Pulmonary artery endothelial cell (primary cell): ENCODE measurements at places on chromosomes 7 and 10. TPM values are rescaled to one million over a fixed set of nuclear protein-coding genes. Genes with fewer than 3 reads are reported as not detected.

Gene SYT15B
- total RNA-seq = not detected in 2 replicates

Gene ABCA13
- not detected in 2 replicates for total RNA-seq

Gene ANKRD30A
- total RNA-seq = not detected in 2 replicates

Gene GFRA1
- 0.07 and 2.1 TPM in 2 replicates for total RNA-seq

Gene FKBP9
- 119 and 144 TPM in 2 replicates for total RNA-seq

Gene COL13A1
- total RNA-seq = 33.6 and 68.0 TPM in 2 replicates

Gene CNPY1
- total RNA-seq = not detected in 2 replicates

Gene MAPK8
- total RNA-seq = 46.9 and 58.4 TPM in 2 replicates

Gene ZDHHC4
- 40.5 and 53.7 TPM in 2 replicates for total RNA-seq

Gene SLC16A9
- total RNA-seq = 0.07 TPM in 1 of 2 replicates, not detected in the other

Gene CLRN3
- total RNA-seq = 0.11 TPM in 1 of 2 replicates, not detected in the other

Gene PITX3
- 0.07 TPM in 1 of 2 replicates, not detected in the other for total RNA-seq

Gene NRAP
- not detected in 2 replicates for total RNA-seq

Gene NIPSNAP2
- 36.9 and 49.5 TPM in 2 replicates for total RNA-seq

Gene TSPAN33
- total RNA-seq = 0.07 and 0.28 TPM in 2 replicates

Gene TEX36
- not detected in 2 replicates for total RNA-seq
